DND-41 (cell line): ENCODE measurements at places on chromosomes 3 and 15.

DNA sequence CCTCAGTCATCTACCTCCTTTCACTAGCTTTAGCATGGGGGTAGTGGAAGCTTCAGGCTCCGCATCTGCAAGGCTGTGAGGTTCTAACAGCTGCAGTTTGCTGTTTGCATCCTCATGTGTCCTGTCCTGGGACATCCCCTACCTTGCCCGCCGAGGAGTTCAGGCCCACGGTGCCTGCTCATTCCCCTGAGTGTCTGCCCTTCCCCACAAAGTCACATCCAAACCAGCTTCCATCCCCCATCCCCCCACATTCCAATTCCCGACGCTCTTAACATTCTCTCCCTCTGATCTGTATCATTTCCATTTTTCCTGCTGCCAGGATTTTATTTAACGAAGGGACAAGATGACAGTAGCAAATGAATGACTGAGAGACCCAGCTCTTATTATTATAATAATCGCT lies 43.8 kb downstream of the HRH1 start:
- no peak for DNase-seq

DNA sequence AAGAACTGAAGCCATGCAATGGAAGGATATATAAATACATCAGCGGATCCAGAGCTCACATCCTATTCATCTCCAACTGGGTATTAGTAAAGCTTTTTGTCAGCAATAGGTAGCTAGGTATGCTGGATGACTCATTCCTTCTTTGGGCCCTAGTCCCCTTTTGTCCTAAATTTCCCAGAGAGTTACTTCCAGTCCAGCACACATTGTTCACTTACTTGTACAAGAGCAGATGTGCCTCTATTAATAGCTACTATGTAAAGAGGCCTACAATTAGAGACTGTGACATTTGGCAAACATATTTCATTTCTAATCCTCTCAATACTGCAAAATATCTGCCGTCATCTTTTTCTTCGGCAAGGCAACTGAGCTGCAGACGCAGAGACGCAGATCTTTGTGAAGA lies 1.7 kb upstream of the SLC4A7 start:
- DNase-seq: no peak

DNA sequence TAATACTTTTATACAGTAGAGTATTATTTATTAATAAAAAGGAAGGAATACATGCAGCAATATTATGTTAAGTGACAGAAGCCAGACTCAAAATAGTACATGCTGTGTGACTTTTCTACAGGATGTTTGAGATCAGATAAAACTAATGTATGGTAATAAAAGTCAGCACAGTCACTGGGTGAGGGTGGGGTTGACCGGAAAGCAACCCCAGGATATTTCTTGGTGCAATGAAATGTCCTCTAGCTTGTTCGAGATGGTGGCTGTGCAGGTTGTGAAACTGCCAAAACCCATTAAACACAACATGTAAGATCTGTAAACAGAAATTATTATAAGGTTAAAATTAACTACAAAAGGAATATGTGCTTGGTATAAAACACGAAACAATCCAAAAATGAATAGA lies 20.8 kb upstream of the ALDH1L1 start:
- DNase-seq: no peak

DNA sequence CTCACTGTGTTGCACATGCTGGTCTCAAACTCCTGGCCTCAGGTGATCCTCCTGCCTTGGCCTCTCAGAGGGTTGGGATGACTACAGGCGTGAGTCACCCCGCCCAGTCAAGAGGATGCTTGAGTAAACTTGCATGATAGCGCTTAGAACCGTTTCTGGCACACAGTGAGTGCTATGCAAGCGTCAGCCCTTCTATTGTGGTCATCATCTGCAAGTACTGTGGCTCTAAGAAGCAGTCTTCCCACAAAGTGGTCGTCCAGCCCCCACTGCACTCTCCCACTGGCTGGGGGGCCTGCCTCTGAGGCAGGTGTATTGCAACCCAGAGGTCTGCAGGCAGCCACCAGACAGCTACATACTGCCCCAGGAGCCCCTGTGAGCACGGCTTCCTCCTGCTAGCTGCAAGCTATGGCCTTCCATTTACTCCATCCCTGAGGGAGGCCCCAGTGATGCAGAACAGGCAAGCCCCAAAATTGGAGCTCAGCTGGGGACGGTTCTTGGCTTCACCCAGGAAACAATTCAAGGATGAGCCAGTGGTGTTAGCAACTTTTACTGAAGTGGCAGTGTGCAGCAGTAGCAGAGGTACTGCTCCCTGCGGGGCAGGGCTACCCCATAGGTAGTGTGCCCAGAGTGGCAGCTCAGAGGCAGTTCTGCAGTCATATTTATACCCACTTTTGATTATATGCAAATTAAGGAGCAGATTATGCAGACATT lies 95.4 kb downstream of the LSM3 start:
- DNase-seq: no peak

- no peak for DNase-seq
Observed at GRCh38 chr3:175608356-175608755, 749.2 kb downstream of the NAALADL2 start.

- DNase-seq: no peak
Observed at GRCh38 chr15:59327942-59328341, 44.7 kb downstream of the MYO1E start.
